ENCODE measurements at places on chromosomes 3 and 15. TPM values are rescaled to one million over a fixed set of nuclear protein-coding genes. Genes with fewer than 3 reads are reported as not detected.

The FHIT gene
- total RNA-seq: 15.2 TPM

The PIAS1 gene
- 64.9 TPM for total RNA-seq

The ERC2 gene
- total RNA-seq: 48.3 TPM

The AGTR1 gene
- not detected for total RNA-seq

All from glutamatergic neuron (in vitro differentiated cells).